PC-9 (cell line): ENCODE measurements at places on chromosomes 7 and 10.

DNA sequence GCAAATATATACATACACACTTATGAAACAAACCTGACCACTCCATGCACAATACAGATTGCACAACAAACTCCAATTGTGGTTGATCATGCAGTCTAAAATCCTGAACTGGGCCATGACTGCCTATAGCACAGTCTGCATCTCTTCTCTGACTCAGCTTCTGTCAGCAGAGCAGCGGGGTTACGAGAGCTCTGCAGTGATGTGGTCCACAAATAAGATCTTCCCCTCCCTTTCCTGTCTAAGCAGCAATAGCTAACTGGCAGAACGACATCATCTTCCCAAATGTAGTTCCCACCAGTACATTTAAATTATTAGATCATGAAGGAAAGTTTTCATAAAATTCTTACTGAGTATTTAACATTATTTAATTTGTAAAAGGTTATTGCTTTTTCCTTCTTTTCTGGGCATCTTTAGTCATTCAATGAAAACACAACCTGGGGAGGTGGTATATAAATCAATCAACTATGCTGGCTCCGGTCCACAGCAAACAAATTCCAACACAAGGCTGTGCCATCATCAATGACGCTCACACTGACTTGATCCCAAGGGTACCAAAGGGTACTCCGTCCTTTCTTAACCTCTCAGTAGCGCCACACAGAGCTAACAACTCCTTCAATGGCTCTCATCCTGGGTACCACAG is 17.1 kb downstream of the ARHGAP21 start:
- no peaks in the 10 kb centered on the region for H3K36me3 ChIP-seq
- H3K27ac ChIP-seq: peak overlapping the region; percentile 41
- peaks cover 29% of the 10 kb centered on the region for H3K4me1 ChIP-seq

GRCh38 chr10:102001435-102002068 is 54.4 kb downstream of the ARMH3 start:
- H3K27me3 ChIP-seq: no peaks in the 10 kb centered on the region
- H3K36me3 ChIP-seq: no peaks in the 10 kb centered on the region
- DNase-seq: no peak
- H3K4me3 ChIP-seq: no peak overlapping the region
- H3K27ac ChIP-seq: no peak overlapping the region

DNA sequence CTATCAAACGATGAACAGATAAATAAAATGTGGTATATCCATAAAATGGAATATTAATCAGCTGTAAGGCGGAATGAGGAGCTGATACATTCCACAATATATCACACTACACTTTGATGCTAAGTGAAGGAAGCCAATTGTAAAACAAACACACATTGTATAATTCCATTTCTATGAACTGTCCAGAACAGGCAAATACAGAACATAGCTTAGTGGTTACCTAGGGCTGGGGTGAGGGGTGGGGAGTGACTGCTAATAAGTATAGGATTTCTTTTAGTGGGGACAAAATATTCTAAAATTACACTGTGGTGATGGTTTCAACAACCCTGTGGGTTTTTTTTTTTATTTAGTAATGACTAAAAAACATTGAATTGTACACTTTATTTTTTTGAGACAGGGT is 82.1 kb upstream of the SLC26A5 start:
- no peak for DNase-seq
- peaks cover 6% of the 10 kb centered on the region for H3K27me3 ChIP-seq
- H3K4me3 ChIP-seq: no peak overlapping the region
- H3K4me1 ChIP-seq: no peaks in the 10 kb centered on the region
- H3K36me3 ChIP-seq: no peaks in the 10 kb centered on the region

GRCh38 chr7:129401967-129402860 is 32.0 kb upstream of the STRIP2 start:
- no peaks in the 10 kb centered on the region for H3K27me3 ChIP-seq
- no peak overlapping the region for H3K4me3 ChIP-seq
- peak overlapping the region; percentile 41; the same call in 1 of the 2 replicates for H3K27ac ChIP-seq
- DNase-seq: no peak
- H3K4me1 ChIP-seq: peaks cover 30% of the 10 kb centered on the region
- no peaks in the 10 kb centered on the region; the same call in 1 of the 2 replicates for H3K36me3 ChIP-seq

DNA sequence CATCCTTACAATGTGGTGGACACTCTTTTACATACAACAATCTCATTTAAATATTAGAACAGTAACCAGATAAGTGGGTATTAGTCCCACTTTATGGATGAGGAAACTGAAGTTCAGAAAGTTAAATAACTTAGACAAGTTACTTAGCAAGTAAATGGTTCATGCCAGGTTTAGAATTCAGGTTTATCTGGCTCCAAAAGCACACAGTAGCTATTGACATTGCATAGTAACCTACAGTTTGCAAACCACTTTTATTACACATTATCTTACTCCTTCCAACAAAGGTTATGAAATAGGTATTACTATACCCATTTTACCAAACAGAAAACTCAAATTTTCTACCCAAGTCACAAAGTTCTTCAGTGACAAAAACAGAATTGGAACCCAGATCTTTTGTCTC is 19.7 kb upstream of the NKX2-3 start:
- H3K4me3 ChIP-seq: no peak overlapping the region
- no peaks in the 10 kb centered on the region for H3K36me3 ChIP-seq
- peaks cover 22% of the 10 kb centered on the region; the same call in 1 of the 2 replicates for H3K27me3 ChIP-seq
- no peaks in the 10 kb centered on the region for H3K4me1 ChIP-seq
- no peak overlapping the region for H3K27ac ChIP-seq
- DNase-seq: no peak

- H3K4me1 ChIP-seq: peaks cover 60% of the 10 kb centered on the region
- H3K4me3 ChIP-seq: no peak overlapping the region
- DNase-seq: no peak
- H3K27me3 ChIP-seq: no peaks in the 10 kb centered on the region
Measured at GRCh38 chr10:110527731-110528171, 30.0 kb downstream of the DUSP5 start.

GRCh38 chr10:29563420-29564035 is 71.2 kb downstream of the SVIL start:
- H3K4me3 ChIP-seq: no peak overlapping the region
- DNase-seq: no peak
- no peaks in the 10 kb centered on the region for H3K4me1 ChIP-seq

DNA sequence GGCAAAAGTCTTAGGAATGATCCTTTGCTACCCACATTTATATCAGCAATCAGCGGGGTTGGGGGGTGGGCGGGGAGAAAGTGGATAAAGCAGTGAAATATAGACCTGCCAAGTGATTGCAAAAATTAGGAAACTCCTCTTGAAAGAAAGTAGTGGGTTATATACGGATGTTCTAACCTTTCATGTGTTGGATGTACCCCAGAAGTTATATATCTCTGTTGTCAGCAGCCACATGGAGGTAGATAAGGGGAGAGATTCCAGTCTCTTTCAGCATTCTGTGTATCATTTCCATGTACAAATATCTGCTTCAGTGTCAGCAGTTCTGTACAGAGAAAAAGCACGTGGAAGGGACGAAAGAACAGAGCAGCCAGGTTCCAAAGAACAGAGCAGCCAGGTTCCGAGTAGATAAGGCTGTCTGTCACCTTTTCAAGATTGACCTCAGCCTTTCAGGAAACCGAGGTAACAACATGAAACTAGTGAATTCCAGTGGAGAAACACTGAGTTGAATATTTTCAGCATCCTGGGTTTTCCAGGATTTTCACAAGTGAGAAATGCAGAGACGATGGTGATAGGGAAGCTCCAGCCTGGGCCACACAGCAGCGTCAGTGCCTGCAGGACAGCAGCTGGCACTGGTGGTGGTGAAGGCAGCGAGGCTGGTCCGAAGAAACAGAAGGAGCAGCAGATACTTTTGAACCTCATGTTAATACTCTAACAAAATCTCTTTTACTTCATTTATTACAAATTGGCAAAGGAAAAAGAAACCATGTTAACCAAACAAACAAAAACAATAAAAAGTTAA is 212.3 kb downstream of the C7orf25 start:
- H3K4me3 ChIP-seq: no peak overlapping the region
- H3K4me1 ChIP-seq: no peaks in the 10 kb centered on the region
- no peak overlapping the region for H3K27ac ChIP-seq
- H3K27me3 ChIP-seq: peaks cover 34% of the 10 kb centered on the region; the same call in 1 of the 2 replicates
- no peaks in the 10 kb centered on the region for H3K36me3 ChIP-seq

DNA sequence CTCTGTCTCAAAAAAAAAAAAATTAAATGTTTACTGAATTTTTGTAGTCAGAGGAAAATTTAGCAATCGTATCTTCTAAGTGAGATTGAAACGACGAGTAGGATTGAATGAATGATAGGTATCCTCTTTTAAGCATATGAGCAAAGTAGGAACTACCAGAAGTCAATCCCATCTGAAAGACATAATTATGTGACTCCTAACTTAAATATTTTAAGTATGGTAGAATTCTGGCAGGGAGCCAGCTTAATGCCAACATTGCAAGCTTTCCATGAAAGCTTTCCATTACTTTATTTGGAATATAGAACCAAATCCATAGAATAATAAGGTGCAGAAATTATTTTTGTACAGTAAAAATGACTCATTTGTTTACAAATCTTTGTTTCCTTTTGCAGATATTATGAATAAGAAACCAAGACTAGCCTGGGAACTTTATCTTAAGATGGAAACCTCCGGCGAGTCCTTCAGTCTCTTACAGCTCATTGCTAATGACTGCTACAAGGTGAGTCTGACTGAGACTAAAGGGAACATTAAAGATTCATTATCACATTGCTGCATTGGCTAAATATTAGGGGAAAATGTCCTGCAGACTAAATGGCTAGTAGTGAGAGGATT is 50.2 kb upstream of the UBN2 start:
- peaks cover 8% of the 10 kb centered on the region for H3K36me3 ChIP-seq
- no peak overlapping the region for H3K27ac ChIP-seq
- no peak for DNase-seq
- H3K27me3 ChIP-seq: no peaks in the 10 kb centered on the region
- no peak overlapping the region for H3K4me3 ChIP-seq
- H3K4me1 ChIP-seq: no peaks in the 10 kb centered on the region

DNA sequence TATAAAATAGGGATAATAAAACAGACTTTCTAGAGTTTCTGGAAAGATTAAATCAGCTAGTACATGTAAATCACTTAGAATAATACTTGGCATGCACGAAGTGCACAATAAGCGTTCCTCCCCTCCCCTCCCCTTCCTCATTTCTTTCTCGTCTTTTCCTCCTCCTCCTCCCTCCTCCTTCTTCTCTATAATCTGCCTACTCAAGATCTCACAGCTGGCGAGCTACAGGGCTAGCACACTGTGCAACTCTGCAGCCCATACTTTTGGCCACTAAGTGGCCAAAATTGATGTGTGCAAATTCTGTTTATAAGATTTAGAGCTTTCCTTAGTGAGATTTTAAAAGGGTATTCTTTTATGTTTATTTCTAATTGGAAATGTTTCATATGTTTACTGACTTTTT is 565.3 kb downstream of the PHTF2 start:
- H3K27me3 ChIP-seq: no peaks in the 10 kb centered on the region
- no peak for DNase-seq
- H3K36me3 ChIP-seq: no peaks in the 10 kb centered on the region
- H3K4me3 ChIP-seq: no peak overlapping the region
- H3K27ac ChIP-seq: no peak overlapping the region
- H3K4me1 ChIP-seq: no peaks in the 10 kb centered on the region

DNA sequence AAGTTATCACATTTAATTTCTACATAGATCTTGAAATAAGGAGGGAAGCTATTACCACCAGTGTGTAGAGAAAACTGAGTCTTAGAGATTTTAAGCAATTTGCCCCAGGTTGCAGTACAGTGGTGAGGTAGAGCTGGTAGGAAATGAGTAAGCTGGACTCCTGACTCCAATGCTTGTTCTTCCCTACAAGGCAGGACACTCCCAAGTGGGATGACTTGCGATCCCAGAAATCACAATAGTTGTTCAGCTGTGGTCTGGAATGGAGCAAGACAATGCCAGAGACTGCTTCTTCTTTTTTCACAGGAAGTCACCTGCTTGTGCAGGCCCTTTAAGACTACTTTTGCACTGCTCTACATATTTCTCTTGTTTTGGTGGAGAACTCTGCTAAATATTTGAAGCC is 327.2 kb upstream of the BMPER start:
- H3K4me1 ChIP-seq: no peaks in the 10 kb centered on the region
- H3K27ac ChIP-seq: no peak overlapping the region
- DNase-seq: no peak
- no peak overlapping the region for H3K4me3 ChIP-seq

DNA sequence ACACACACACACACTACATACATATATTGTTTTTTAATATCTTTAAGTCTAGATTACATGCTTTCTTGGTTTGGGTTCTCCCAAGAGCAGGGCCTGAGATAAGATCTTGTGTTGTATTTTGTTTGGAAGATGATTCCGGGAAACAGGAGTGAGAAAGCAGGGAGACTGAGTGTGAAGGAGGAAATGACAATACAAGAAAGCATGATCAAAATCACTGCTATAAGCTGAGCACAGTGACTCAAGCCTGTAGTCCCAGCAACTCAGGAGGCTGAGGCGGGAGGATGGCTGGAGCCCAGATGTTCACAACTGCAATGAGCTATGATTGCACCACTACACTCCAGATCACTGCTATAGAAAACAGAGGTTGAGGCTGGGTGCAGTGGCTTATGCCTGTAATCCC is 267.6 kb downstream of the SKIDA1 start:
- H3K4me3 ChIP-seq: no peak overlapping the region
- H3K4me1 ChIP-seq: no peaks in the 10 kb centered on the region

DNA sequence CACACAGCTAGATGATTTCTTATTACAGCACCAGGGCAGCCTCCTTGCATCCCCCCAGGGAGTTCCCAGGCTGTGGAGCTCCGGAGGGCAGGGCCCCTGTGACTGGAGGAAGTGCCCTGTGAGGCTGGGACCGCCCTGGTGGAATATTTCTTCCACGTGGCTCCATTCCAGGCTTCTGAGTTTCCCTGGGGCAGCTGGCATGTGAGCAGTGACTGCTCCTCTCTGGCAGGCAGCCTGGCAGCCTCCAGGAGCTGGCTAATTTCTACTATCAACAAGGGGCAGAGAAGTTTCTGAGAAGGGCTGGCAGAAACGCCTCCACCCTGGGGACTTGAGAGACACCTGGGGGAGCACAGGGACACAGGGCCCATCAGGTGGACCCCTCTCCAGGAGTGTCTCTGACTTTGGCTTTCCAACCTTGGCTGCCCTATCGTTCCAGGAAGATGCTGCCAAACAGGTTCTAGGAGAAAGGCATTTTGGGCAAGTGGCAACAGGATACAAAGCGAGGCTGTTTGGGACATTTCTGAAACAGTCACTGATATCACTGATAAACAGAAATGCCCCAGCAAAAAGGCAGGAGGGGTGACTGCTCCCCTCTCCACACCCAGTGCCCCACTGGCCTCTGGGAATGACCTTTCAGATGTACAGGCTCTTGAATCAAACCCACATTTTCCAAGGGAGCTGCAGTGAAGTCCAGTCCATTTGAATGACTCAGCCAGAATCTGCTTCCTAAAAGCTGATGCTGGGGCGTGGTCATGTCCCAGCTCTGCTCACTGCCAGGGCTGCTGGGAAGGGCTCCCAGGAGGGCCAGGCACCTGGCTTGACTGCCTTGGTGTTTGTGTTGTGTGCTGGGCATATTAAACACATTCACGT is 16.1 kb downstream of the MYOF start:
- H3K27me3 ChIP-seq: no peaks in the 10 kb centered on the region
- peak; percentile 88 for DNase-seq
- no peak overlapping the region; the same call in 1 of the 2 replicates for H3K4me3 ChIP-seq
- peaks cover 33% of the 10 kb centered on the region for H3K4me1 ChIP-seq
- H3K36me3 ChIP-seq: no peaks in the 10 kb centered on the region
- H3K27ac ChIP-seq: peak overlapping the region; percentile 96
